ENCODE measurements at places on chromosomes 16 and 17.

GRCh38 chr16:87108941-87109340 is 208.3 kb downstream of the C16orf95 start:
- DNase-seq, result no peak

- DNase-seq, result no peak
Measured at GRCh38 chr16:52346709-52347108, 200.2 kb downstream of the TOX3 start.

DNA sequence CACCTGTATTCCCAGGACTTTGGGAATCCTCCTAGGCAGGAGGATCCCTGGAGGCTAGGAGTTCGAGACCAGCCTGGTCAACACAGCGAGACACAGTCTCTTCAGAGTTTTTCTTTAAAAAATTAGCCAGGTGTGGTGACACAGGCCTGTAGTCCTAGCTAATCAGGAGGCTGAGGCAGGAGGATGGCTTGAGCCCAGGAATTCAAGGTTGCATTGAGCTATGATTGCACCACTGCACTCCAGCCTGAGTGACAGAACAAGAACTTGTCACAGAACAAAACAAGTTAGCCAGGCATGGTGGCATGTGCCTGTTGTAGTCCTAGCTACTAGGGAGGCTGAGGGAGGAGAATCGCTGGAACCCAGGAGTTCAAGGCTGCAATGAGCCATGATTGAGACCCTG is 24.8 kb downstream of the ANKRD40 start:
- DNase-seq, result no peak

DNA sequence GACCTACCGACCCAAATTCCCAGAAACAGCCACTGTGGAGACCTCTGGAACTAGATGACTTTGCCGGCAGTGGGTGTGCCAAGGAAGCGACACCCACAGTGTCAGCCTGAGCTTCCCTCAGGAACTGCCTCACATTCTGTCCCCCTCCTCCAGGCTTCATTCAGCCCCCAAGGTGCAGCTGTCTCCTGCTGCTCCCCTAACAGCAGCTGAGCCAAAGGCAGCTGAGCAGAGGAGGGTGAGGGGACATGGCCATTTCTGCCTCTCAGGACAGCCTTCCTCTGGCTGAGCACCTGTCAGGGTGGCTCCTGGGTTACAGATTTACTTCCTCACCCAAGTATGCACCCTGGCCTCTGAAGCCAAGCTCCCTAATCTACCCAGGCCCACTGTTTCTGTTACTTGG is 22.1 kb upstream of the MTMR4 start:
- no peak for DNase-seq

GRCh38 chr17:17564323-17564722 is 27.2 kb downstream of the PEMT start:
- no peak for DNase-seq

- no peak for DNase-seq
Measured at GRCh38 chr17:1002771-1003555, 6.0 kb downstream of the TIMM22 start.

DNA sequence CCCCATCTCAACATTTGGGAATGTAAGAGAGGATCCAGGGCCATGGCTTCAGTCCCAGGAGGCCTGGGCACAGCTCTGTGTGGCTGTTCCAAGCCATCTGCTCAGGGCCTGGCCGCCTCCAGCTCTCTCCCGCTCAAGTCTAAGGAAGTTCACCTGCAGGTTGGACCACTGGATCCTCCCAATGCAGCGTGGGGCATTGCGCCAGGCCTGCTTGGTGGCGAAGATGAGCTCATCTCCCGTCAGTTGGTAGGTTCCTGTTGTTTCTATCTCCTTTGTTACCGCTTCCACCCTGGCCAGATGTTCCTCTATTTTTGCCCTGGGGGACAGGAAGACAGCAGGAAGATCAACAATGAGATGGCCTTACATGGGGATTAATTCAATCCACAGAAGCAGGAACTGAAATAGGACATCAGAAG is 17.5 kb downstream of the NOS2 start:
- no peak for DNase-seq

GRCh38 chr16:68399456-68399855 is 48.9 kb downstream of the SMPD3 start:
- DNase-seq, result no peak

GRCh38 chr17:50484386-50485155 is 5.9 kb downstream of the RSAD1 start:
- DNase-seq, result no peak

DNA sequence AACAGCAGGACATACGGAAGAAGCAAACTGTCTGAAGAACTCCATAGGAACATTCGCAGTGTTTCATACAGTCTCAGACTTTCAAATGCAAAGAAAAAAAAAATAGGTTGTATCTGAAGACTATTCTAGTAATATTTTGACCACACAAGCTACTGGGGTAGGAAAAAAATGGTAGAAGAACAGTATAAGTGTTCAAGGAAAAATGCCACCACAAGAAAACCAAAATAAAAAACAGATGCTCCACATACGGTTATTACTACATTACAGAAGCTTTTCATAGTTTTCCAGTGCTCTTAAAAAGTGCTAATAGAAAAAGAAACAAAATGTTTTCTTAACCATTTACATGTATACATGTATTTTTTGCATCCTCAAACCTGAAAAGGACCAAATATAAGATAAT is 3.7 kb downstream of the NCOR1 start:
- no peak for DNase-seq

- DNase-seq, result no peak
Measured at GRCh38 chr16:65658787-65659220, 536.9 kb upstream of the CDH11 start.

GRCh38 chr17:42386777-42387657 is 1.2 kb downstream of the STAT3 start:
- no peak for DNase-seq

- no peak for DNase-seq
Measured at GRCh38 chr17:31413874-31414549, 22.5 kb downstream of the RAB11FIP4 start.

GRCh38 chr16:85465328-85466303 is 147.5 kb upstream of the GSE1 start:
- no peak for DNase-seq

DNA sequence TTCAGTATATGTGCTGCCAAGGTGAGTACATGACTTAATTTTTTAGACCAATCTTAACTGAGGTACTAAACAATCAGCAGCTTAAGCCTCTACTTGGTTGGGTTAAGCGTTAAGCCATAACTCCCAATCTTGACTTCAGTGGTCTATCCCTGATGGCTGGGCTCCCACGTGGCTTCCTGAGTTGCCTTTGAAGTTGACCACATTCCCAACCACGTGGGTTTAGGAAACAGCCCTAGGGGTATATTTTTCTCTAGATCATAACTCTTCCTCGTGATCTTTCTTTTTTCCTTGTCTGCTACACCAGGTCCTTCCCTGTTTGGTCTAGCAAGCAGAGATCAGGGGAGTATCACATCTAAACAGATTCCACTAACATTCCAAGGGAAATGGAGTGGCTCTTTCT is 20.1 kb upstream of the PIRT start:
- no peak for DNase-seq

DNA sequence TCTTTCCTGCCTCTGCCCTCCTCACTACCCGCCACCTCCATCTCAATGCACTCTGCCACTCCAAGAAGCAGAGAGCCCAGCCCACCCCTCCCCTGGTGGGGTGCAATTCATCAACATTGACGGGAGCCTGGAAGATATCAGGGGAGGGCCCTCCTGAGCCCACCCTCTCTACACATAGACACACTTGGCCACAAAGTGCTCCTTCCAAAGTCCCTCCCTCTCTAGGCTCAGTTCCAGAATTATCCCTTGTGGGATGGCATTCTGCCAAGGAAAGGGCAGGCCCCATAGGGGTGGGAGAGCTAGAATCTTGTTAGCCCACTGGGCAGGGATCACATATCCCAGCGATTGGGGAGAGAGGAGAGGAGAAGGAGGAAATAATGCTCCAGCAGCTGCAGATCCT is 66.2 kb downstream of the TMEM132E start:
- no peak for DNase-seq

DNA sequence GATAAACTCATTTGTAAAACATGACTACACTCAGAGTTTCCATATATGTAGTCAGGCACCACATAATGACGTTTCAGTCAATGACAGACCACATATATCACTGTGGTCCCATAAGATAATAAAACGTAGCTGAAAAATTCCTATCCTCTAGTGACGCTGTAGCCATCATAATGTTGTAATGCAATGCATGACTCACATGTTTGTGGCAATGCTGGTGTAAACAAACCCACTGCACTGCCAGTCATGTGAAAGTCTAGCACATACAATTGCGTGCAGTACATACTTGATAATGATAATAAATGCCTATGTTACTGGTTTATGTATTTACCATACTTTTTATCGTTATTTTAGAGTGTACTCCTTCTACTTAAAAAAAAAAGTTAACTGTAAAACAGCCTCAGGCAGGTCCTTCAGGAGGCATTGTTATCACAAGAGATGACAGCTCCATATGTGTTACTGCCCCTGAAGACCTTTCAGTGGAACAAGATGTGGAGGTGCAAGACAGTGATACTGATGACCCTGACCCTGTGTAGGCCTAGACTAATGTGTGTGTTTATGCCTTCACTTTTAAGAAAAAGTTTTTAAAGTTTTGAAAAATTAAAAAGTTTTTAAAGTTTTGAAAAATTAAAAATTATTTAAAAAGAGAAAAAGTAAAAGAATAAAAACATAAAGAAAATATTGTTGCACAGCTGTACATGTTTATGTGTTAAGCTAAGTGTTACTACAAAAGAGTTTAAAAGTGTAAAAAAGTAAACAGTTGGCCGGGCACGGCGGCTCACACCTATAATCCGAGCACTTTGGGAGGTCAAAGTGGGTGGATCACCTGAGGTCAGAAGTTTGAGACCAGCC is 9.0 kb downstream of the STAT5B start:
- DNase-seq, result peak; percentile 35

- DNase-seq, result no peak
Measured at GRCh38 chr16:84788920-84789391, 30.8 kb upstream of the CRISPLD2 start.

DNA sequence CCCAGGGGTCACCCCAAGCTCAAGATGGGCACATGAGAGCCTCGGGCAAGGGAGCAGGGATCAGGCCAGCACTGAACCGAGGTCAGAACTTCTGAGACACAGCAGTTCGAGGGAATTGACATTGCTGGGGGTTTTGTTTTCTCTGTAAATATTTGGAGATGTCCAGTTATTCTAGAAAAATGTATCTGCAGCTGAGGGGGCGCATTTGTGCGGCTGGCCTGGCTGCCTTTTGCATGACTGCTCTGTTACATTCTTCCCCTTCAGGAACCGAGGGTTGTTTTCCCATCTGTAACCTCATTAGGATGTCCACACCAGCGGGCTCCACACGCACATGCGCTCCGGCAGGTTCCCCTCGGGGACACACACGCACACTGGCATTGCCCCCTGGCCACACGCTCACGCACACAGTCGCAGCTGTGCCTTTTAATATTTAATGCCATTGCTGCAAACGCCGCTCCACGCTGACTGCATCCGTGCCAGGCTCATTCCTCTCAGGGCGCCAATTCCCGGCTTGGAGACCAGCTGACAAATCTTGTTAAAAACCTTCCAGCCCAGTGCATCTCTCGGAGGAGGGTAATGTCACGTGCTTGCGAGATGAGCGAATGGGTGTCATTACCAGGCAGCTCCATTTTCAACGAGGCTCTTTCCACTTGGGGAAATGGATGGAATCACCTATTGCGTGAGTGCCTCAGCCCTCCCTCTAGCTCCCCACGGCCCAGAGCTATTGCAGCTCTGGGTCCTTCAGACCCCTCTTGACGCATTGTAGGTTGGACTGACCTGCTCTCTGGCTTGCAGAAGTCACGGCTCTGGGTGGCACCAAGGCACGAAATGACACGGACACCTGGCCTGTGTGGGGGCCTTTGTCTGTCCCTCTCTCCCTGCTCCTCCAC is 13.1 kb downstream of the CCR7 start:
- DNase-seq, result peak; percentile 26

DNA sequence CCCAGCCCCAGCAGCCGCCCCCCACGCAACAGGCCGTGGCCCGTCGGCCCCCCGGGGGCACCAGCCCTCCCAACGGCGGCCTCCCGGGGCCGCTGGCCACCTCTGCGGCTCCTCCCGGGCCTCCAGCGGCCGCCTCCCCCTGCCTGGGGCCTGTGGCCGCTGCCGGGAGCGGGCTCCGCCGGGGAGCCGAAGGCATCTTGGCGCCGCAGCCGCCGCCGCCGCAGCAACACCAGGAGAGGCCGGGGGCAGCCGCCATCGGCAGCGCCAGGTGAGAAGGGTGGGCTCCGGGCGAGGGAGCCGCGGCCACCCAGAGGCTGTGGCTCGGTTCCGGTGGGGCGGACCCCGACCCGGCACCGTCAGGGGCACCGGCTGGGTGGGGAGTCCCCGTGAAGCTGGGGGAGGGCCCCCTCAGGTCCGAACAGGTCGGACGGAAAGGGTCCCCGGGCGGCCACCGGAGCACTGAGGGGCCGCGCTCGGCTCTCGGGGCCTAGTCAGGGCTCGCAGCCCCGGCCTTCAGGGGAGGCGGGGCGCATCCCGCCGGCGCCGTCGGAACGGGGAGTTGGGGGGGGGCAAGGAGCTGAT is 583 bp downstream of the ATXN2L start:
- no peak for DNase-seq

DNA sequence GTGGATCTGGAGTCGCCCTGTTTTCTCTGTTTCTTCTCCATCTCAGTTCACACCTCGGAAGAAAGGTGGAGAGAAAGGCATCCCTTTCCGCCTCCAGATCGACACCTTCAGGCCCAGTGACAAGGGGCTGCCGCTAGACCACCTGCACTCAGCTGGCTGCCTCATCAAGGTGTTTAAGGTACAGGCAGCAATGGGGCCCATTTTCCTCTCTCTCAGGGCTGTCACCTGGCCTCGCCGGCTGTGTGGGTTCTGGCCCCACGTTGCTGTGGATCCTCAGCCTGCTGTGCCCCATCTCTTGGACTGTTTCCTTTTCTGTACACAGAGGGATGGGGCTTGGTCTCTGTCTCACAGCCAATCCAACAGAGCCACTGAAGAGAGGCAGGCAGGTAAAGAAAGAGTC is 17.4 kb upstream of the STAC2 start:
- DNase-seq, result no peak

DNA sequence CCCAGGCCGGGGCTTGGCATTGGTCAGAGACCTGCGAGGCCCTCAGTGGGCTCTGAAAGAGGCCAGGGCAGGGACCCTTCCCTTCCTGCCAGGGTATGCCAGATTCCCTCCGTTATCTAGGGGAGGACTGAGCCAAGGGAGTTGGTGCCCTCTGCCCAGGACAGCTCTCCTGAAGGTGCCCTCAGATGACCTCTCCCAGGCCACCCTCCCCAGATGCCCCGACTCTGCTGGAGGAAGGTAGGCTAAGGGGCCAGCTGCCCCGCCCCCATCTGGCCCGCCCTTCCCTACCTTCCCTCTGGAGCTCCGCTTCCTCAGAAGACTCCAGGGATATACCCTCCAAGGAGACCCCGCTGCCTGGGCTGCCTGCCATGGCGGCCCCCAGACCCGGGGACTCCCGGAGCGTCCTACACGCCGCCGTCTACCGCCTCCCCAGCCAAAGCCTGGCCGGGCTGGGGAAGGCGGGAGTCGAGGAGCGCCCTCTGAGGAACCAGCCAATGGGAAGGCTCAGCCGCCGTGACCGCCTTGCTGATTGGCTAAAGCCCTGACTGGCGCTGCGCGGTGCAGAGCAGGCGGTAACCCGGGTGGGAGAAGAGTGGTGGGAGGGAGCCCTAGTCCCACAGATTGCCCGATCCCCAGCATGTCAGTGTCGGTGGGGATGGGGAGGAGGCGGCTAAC is 7.0 kb downstream of the MPP2 start:
- peak; percentile 85 for DNase-seq
